ENCODE measurements at places on chromosomes 1 and 21.

- DNase-seq = no peak
Measured at GRCh38 chr1:28646040-28646439, 2.4 kb upstream of the RNU11 start.

GRCh38 chr1:219559899-219560298 is 53.0 kb downstream of the ZC3H11B start:
- DNase-seq = no peak

DNA sequence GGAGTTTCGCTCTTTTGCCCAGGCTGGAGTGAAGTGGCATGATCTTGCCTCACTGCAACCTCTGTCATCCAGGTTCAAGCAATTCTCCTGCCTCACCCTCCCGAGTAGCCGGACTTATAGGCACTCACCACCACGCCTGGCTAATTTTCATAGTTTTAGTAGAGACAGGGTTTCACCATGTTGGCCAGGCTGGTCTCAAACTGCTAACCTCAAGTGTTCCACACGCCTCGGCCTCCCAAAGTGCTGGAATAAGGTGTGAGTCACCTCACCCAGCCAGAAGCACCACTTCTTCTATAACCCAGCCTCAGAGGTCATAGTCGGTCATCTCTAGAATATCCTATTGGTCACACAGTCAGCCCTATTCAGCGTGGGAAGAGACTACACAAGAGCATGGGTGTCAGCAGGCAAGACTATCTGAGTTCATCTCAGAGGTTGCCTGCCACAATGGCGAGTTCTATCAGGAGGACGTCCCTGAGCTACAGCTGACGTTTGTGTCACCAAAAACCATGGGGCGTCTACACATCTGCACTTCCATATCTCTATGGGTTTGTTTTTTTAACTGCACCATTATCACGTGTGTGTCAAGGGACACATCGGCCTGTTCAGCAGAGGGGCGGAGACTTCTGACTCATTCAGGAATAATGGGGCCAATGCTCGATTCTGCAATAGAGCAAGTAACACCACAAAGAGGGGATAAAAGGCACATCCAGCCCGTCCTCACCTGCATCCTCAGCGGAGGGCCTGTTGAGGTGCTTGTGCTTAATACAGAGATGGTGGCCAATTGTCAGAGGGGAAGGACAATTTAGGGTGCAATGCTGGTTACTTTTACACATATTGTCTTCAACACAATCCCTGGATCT is 256.3 kb upstream of the IRF2BP2 start:
- DNase-seq = peak; percentile 76

DNA sequence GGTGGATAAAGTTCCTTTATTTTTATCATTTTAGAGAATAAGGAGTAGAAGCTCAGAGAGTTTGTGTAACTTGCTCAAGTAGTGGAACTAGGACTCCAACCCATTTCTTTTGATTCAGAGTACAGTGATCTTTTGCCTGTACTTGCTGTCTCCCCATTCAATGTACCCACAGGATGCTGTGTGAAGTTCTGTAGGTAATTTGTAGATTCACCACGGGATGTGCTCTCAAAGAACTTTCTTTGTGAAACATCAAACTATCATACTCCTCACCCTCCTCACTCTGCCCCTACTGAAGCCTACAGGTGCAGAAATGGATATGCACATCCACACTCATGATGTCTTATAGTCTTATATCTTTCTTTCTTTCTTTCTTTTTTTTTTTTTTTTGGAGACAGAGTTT is 65.8 kb upstream of the HSPA13 start:
- DNase-seq = no peak

DNA sequence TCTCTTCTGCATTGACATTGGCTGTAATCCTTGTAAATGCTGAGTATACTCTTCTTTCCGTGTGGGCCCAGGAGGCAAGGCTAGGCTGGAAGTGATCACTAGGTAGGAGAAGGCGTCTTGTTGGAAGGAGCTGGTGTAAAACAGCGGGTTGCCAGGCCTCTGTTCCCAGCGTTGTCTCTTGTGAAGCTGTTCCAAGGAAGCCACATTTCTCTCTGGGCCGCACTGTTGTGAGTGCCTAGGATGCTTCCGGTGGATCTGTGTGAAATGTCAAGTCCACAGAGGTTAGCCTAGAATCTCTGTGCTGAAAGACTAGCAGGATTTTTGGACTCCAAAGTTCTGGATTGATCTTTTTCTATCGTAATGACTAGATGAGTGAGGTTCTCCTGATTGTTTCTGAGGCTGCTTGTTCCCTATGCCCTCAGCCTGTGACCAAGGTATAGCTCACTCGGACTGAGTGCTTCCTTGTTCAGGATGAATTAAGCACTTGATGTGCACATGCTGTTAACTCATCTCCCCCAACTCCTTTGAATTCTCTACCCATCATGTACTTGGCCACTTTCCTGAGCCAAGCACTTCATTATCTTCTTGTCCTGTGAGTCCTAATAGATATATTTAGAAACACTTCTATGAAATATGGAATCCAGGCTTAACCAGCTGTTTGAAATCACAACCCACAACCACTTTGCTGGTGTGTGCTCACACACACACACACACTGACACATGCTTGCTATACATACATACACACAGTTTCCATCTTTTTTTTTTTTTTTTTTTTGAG is 63.3 kb downstream of the PBX1 start:
- no peak for DNase-seq

DNA sequence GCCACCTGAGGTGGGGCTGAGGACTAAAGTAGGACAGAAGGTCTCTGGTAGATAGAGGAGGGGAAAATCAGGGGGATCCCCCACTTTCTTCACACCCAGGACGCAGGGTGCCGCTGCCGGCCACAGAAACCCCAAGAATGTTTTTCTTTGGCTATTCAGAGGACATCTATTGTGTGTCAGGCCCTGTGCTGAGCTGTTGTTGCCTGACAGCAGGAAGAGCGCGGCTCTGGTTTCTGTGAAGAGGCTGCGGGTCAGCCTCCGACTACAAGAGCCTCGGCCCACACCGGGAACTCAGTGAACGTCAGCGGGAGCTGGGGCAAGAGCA is 407 bp upstream of the PIGV start:
- DNase-seq = no peak

DNA sequence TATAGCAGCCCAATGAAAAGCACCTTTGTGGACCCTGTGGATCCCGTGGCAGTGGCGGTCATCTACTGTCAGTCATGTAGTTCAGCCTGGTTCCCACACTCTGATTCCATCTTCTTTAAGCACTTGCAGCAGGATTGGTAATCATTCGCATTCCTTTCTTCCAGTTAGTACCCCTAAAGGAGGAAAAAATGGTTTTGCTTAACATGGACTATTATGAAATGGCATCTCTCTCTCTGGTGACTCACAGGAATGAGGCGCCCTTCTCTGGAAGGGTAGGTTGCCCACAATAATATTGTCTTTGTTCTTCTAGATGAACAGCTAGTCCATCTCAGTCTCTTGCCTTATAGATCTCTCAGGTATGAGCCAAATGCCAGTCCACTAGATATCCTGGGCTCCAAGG is 127.9 kb upstream of the MROH9 start:
- peak; percentile 59 for DNase-seq

GRCh38 chr1:84743896-84744295 is 53.6 kb upstream of the SSX2IP start:
- no peak for DNase-seq

DNA sequence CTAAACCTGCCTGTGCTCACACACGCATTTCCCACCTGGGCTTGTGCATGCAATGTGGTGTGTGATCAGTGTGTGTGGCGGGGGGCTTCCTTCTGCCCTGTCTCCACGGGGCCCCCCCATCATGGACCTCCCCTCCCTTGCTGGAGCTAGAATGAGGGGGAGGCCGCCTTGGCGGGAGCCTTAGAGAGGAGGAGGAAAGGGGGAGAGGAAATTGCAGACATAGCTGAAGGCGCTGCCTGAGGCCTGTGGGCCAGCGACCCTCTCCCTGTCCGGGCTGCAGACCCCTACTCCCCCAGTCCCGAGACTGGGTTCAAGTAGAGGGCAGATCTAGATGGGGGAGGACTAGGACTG is 883 bp upstream of the EVA1B start:
- no peak for DNase-seq

- no peak for DNase-seq
Measured at GRCh38 chr1:41153750-41154274, 88.3 kb downstream of the SCMH1 start.

- DNase-seq = no peak
Measured at GRCh38 chr1:76546354-76546933, 320.8 kb upstream of the ST6GALNAC5 start.

DNA sequence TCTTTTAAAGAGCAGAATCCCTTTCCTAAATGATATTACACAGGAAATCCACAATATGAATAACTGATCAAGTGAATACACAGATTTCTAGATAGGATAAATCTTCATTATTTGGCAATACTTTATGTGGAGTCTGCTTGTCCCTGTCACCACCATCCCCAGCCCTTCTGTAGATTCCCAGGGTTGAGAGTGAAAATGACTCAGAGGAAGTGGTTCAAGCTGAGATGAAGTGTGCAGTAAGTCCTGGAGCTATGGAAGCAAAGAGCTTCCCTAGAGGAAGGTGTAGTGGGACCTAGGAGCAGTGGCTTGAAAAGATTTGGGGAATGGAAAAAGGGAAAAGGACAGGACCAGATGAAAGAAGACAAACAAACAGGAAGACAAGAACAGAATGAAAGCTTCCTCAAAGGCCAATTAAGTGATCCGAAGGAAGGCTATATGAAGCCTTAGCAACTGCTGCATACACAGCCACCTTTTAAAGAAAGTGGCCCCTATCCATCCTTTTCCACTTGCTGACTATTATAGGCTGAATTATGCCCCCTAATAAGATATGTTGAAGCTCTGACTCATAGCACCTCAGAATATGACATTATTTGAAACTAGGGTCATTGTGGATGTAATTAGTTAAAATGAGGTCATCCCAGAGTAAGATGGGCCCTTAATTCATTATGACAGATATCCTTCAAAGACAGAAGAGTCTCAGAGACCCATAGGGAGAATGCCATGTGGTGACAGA is 96.5 kb upstream of the CAMK1G start:
- no peak for DNase-seq

DNA sequence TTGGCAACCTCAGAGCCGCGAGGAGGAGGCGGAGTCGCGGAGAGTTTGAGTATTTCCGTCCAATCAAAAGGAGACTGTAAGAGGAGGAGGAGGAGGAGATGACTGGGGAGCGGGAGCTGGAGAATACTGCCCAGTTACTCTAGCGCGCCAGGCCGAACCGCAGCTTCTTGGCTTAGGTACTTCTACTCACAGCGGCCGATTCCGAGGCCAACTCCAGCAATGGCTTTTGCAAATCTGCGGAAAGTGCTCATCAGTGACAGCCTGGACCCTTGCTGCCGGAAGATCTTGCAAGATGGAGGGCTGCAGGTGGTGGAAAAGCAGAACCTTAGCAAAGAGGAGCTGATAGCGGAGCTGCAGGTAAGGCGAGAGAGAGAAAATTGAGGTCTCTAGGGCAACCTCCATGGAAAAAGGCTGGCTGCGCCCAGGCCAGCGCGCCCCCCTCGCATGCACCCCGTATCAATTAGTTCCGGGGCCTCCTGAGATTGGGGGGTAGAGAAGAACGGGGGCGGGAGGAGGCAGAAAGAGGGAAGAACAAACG is at the start of gene PHGDH:
Gene PHGDH (plus strand): TSS at position 131 of the 538 bp plus-strand sequence. CDS start 89 bp downstream, at position 220.
- DNase-seq = peak; percentile 66

GRCh38 chr21:35777081-35777480 is 283.2 kb downstream of the SETD4 start:
- DNase-seq = no peak

DNA sequence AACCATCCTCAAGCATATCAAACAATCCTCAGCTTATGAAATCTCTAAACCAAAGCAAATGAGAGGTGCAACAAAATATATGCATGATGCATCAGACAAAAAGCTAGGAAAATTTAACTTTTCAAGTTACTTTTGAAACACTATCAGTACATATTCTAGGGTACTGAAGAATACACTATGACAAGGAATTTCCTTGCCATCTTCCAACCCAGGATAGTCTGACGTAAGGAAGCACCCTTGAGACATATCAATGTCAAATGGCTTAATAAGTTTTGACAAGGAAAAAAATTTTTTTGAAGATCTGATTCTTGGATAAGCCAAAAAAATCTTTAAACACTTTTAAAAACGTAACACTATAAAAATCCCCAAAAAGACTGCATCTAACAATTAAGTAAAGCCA is 64.9 kb downstream of the KIFAP3 start:
- no peak for DNase-seq

GRCh38 chr1:112058815-112059450 is 69.5 kb upstream of the KCND3 start:
- peak; percentile 1 for DNase-seq

DNA sequence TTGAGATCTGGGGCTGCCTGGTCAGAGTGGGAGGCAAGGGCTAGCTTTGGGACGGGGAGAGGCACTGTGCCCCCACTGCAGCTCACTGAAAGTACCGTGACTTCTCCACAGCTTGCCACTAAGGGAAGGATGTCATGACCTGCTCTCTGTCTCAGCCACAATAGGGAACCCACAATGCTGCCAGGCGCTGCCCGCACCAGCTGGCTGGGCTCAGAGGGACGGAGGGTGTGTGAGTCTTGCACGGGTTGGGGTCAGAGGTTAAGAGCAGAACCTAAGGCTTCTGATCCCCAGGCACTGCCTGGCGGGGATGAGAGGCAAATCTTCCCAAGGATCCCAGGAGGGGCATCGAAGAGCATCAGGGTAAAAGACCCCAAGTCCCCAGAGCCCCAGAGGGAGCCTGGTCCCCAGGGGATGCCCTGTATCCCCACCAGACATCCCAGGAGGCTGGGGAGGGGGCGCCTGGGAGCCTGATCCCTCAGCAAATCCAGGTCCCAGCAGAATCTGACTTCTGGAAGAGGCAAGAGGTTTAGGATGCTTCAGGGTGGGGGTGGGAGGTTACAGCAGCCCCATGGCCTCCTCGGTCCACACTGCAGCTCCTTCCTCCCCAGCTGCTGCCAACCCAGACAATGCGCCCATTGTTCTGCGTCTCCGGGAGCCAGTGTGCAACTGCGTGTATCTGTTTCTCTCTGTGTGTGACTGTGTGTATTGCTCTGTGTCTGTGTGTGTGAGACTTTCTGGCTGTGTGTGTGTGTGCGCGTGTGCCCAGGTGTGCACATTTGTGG is 2.0 kb upstream of the MARCKSL1 start:
- peak; percentile 70 for DNase-seq

DNA sequence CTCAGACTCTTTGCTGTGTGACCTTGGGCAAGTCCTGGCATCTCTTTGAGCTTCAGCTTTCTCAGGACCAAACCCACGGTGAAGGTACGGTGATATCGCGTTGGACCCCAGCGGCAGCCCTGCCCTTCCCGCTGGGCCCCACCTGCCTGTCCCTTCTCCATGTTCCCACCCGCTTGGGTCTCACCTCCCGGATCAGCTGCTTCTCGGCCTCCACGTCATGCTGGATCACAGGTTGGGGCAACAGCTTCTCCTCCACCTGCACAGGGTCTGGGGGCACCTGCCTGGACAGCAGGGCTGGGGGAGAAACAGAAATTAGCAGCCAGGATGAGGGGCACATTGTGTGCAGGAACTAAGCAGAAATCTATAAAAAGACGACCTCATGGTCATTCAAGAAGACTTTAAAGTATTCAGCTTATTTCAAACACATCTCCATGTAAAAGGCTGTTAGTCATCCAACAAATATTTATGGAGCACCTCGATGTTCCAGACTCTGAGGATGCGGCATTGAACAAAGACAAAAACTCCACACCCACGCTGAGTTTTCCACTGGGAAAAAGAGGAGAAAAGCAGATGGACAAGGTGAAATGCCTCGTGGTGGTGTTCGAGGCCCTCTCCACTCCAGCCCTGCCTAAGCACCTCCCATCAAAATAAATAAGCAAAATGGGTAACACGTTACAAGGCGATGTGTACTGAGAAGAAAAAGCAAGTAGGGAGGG is 19.5 kb downstream of the KIF17 start:
- no peak for DNase-seq
